ENCODE measurements at places on chromosomes 16 and 17.
A peak's percentile ranks its signal among the peaks of the same experiment; 100 is the strongest.

DNA sequence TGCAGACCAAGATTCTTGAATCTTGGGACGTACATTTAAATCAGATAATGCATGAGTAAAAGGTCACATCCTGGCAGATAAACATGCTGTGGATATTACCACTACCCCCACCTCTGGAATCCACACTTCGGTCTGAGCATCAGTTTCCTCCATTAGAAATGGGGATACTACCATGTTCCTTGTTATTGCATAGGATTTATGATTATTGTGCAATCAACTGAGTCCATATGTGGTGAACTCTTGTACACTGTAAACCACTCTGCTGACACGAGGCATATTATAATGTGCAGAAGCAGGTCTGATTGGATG, 108.7 kb downstream of the VAT1L start:
- no peak for DNase-seq

GRCh38 chr17:48126532-48126850, 18.9 kb downstream of the SNX11 start:
- DNase-seq, result no peak

DNA sequence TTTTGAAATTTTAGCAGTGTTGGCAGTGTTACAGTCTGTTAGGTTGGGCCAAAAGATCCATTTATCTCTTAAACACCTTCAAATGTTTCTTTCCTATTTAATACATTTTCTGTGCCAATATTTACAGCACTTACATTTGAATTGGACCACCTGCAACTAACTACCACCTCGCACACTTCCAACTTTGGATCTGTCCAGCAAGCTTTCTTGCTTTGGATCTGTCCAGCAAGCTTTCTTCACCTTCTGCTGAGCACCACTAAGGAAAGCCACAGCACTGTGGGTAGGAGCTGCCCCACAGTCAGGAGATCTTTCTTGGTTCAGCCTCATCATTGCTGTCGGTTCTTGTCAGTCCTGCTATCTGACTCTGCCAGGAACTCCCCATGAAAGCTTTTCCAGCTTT, 129.3 kb downstream of the PHKB start:
- no peak for DNase-seq

GRCh38 chr17:2040942-2041560, 771 bp upstream of the OVCA2 start:
- no peak for DNase-seq

DNA sequence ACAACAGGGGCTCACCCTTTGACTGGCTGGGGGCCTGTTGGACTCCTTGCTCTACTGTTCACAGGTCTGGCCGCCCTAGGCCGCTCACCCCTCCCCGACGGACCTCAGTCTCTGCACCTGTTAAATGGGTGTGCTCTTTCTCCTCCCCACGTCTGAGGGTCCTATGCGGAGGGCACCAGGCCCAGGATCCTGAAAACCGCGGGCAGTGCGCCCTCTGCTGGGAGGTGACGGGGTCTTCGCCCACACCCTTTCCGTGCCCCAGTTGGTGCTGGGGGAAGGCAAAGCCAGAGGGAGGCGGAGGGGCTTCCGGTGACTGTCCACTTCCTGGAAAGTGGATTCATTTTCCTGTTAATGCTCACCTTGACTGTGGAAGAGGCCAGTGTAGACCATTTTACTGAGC, 1010.9 kb downstream of the KCNJ18 start:
- no peak for DNase-seq

- peak; percentile 53 for DNase-seq
These were observed 13.0 kb downstream of the ENGASE start for GRCh38 chr17:79087428-79088143.

DNA sequence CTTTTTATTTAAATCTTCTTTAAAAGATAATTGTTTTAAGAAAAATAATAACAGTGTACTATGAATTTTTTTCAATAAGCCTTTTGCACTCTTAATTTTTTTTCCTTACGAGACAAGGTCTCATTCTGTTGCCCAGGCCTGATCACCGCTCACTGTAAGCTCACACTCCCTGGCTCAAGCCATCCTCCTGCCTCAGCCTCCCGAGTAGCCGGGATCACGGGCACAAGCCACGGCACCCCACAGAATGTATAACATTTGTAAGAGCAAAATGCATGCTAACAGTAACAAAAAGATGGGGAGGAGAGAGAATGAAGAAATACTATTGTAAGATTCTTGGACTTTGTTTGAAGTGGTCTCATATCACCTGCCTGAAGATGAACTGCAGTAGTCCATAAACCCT, 126.9 kb upstream of the CHMP6 start:
- DNase-seq, result no peak

DNA sequence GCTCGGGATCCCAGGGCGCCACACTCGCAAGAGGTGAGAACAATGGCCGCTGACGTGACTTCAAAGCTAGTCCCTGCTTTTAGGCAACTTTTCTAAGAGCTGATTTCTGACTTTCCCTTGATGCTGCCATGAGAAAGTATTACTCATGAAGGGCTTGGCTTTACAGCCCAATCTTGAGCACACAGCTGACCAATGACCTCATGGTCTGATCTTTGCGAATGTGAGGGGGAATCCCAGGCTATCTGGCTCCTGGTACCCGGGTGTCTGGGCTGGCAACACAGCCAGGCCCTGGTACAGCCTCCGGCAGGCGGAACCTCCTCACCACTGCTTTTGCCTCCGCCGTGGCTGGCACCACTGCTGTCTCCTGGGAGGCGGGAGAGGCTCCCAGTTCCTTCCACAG, 17.5 kb downstream of the NDUFAF8 start:
- DNase-seq, result no peak

DNA sequence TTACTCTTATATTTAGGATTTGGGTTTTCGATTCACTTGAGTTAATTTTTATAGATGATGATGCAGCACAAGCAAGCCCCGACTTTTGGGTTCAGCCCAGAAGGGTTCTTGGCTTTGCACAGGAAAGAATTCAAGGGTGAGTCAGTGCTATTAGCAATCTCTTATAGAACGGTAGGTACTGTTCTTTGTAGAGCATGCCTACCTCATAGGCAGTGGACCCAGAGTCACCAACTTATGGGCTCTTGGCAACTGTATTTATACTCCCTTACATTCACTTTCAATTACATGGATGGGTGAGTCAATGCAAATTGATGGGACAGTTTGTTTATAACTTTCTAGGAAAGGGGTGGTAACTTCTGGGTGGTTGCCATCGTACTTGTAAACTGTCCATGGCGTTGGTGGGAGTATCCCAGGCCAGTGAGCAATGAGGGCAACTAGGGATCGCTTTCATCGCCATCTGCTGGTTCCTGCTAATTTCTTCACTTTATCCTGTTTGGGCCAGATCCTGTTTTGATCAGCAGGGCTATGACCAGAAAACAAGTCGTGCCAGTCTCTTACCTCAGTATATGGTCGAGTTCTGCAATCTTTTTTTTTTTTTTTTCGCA, 362.6 kb downstream of the CNTNAP4 start:
- no peak for DNase-seq

- DNase-seq, result no peak
These were observed 46.9 kb downstream of the TUBD1 start for GRCh38 chr17:59845595-59846393.
